ENCODE measurements at places on chromosomes 1 and 21. TPM values are rescaled to one million over a fixed set of nuclear protein-coding genes. Genes with fewer than 3 reads are reported as not detected.

DNA sequence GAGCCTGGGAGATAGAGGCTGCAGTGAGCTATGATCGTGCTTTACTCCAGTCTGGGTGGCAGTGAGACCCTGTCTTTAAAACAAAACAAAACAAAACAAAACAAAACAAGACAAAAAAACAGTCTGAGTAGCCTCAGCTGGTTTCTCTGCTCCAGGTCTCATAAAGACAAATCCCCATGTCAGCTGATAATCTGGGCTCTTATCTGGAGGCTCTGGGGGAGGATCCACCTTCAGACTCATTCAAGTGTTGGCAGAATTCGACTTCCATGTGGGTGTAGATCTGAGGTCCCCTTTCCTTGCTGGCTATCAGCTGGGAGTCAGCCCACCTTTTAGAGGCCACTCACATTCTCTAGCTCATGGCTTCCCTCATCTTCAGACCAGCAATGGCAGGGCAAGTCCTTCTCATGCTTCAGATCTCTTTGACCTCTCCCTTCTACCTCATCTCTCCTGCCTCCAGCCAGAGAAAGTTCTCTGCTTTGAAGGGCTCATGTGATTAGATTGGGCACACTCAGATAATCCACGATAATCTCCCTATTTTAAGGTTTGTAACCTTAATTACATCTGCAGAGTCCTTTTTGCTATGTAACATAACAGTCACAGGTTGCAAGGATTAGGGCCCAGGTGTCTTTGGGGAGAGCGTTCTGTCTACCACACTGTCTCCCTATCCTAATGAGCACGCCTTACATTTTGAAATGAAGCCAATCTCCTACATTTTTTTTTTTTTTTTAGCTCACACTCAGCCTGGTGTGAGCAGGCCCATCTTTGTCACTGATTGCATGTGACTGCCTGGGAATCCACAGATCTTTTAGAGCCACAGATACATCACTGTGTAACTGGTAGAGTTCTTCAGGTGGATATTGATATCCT, 7.5 kb upstream of the PYCR2 start:
- DNase-seq = no peak

RAP1GAP gene
- total RNA-seq = 0.64 TPM

DNA sequence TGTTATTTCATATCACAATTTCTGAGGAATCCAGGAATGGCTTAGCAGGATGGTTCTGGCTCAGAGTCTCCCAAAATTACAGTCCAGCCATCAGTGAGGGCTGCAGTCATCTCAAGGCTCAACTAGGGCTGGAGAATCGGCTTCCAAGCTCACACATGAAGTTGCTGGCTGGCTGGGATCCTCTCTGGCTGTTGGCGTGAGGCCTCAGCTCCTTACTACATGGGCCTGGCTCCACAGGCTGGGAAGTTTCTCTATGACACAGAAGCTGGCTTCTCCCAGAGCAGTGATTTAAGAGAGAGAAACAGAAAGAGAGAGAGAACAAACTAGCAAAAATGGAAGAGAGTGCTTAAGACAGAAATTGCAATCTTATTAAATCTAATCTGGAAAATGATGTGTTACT, 38.8 kb upstream of the RGS8 start:
- DNase-seq = peak; percentile 64

GRCh38 chr1:89608984-89609725, 23.8 kb upstream of the LRRC8C start:
- DNase-seq = no peak

- no peak for DNase-seq
Observed at GRCh38 chr1:116804736-116805135, 50.5 kb downstream of the CD2 start.

- no peak for DNase-seq
Observed at GRCh38 chr21:45442276-45442675, 37.3 kb downstream of the COL18A1 start.

- no peak for DNase-seq
Observed at GRCh38 chr1:175075572-175076568, 8.2 kb downstream of the TNN start.
